ENCODE measurements at places on chromosomes 3 and 15. TPM values are rescaled to one million over a fixed set of nuclear protein-coding genes. Genes with fewer than 3 reads are reported as not detected.

DNA sequence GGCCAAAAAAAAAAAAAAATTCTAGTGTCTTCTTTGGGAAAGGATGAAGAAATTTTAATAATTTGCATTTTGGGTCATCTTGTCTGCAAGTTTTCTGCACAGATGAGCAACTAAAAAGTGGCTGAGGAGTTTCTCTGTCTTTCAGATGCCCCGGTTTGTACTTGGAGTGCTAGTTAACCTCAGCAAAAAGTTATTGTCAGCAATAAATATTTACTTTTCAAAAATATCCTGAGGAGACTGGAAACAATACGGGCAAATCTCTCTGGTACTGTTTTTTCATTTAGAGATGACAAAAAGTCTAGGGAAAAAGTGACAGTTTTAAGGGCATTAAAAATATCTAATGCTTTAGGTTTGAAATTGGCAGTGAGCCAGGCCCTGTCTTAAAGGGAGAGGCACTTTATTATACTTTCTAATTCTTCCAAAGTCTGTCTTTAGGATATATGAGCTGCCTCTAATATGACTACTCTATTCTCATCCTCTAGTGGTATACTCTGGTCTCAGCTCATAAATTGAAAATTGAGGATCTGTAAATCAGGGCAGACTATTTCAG, 436.0 kb upstream of the NR2F2 start:
- no peaks in the 10 kb centered on the region for H3K36me3 ChIP-seq
- no peak overlapping the region for H3K4me3 ChIP-seq
- no peaks in the 10 kb centered on the region for H3K4me1 ChIP-seq
- DNase-seq = no peak

The P2RY13 gene
- total RNA-seq = not detected

DNA sequence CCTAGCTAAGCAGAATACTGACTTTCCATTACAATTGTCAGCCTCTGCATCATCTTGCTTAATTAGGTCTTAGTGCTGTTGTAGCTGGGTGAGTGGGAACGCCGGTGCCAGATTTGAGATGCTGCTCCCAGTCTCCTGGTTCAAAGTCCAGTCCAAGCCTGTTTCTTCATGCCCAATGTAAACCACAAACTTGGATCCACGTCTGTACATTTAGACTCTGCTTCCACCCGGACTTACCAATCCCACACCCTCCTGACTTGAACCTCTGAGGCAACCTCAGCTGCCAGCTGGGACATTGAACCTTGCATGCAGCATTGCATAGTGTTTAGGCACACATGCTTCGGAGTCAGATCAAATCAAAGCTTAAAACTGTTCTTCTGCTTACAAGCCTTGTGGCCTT, 43.0 kb downstream of the BCL2L10 start:
- DNase-seq = no peak
- H3K4me1 ChIP-seq = peaks cover 6% of the 10 kb centered on the region
- no peaks in the 10 kb centered on the region for H3K36me3 ChIP-seq
- no peak overlapping the region for H3K4me3 ChIP-seq
- H3K27me3 ChIP-seq = no peaks in the 10 kb centered on the region

DNA sequence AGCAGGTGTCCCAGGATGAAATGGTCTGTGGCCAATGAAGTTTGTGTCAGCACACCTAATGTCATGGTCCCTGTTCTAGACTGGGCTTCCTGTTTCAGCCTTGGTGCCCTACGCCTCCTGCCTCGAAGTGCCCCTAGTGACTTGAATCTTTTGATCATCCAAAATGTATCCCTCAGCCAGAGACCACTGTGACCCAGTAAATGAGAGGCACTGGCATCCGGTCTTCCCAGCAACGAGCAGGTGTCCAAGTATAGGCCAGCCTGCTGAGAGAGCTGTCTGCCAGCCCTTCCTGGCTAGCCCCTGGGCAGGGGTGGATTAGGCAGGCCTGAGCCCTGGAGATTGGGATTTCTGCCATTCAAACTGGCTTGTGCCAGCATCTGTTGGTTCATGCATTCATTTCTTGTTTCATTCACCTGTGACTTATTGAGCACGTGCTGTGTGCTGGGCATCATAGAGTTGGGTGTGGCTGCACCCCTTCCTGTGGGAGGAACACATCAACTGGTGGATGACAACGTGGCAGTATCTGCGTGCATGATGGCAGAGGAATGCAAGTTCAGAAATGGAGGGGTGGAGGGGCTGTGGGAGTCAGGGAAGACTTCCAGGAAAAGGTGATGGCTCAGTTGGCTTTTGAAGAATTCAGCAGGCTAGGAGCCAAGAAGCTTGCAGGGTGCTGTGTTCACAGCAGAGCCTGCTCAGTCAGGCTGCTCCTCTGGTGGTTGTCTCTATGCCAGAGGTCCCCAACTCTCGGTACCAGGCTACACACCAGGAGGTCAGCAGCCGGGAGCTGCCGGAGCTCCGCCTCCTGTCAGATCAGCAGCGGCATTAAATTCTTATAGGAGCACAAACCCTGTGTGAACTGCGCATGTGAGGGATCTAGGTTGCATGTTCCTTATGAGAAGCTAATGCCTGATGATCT, 21.6 kb downstream of the ESYT3 start:
- no peak overlapping the region for H3K4me3 ChIP-seq
- DNase-seq = no peak
- H3K27ac ChIP-seq = no peak overlapping the region
- no peaks in the 10 kb centered on the region for H3K27me3 ChIP-seq
- H3K36me3 ChIP-seq = no peaks in the 10 kb centered on the region

The FAM240A gene
- total RNA-seq = not detected

The LRRC31 gene
- not detected for total RNA-seq

GRCh38 chr3:195800240-195800639, 11.5 kb downstream of the MUC4 start:
- H3K27ac ChIP-seq = no peak overlapping the region
- H3K36me3 ChIP-seq = no peaks in the 10 kb centered on the region
- no peak overlapping the region for H3K4me3 ChIP-seq
- DNase-seq = no peak

The APOD gene
- total RNA-seq = not detected

The HHATL gene
- total RNA-seq = not detected

GRCh38 chr3:73379465-73379864, 245.3 kb downstream of the PDZRN3 start:
- H3K4me3 ChIP-seq = no peak overlapping the region
- DNase-seq = no peak
- no peaks in the 10 kb centered on the region for H3K27me3 ChIP-seq
- no peaks in the 10 kb centered on the region for H3K36me3 ChIP-seq

DNA sequence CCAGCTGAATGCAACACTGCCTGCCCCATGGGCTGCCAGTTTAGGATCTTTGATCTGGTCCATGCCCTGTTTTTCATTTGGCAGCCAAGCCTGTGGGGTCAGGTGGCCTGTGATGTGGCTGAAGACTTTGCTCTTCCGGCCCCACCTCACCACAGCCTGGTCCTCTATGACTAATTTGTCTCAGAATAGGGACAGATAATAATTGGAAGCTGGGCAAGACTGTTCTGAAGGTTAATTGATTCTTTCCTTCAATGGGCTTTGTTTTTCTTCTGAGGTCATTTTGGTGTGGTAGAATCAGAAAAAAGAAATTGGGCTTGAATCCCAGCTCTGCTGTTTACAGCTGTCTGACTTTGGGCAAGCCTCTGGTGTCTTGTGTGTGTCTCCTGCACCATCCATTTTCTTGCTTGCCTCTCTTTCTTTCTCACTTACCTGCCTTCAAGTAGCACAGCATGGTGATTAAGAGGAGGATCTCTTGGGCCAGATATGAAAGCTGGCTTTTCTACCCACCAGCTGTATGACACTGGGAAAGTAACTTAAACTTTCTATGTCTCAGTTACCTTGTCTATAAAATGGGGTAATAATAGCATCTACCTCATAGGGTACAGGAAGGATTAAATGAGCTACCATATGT, 24.2 kb downstream of the ABHD2 start:
- peaks cover 8% of the 10 kb centered on the region for H3K4me1 ChIP-seq
- H3K4me3 ChIP-seq = no peak overlapping the region
- peak; percentile 38 for DNase-seq
- peak overlapping the region; percentile 23 for H3K27ac ChIP-seq
- H3K36me3 ChIP-seq = 0 out of 2 replicates have a peak, but pooled peaks cover 5% of the 10 kb centered on the region

DNA sequence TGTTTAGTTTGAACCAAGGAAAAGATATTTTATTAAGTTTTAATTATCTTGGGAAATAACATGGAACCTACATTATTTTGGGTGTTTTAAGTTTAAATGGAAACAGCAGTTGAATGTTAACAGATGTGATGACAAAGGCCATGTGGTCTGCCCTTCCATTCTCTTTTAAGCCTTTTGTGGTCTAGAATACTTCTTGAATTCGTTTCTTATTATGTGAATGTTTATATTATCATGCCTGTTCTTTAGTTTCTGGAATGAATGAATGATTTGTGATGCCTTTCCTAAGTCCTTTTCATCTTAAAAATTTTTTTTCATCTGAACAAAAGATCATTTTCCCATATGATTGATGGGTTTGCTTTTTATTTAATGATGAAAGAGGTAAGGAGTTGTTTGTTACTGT, 44.6 kb downstream of the SNRK start:
- no peak overlapping the region for H3K27ac ChIP-seq
- H3K36me3 ChIP-seq = no peaks in the 10 kb centered on the region
- H3K4me1 ChIP-seq = no peaks in the 10 kb centered on the region
- H3K4me3 ChIP-seq = no peak overlapping the region
- DNase-seq = no peak
- H3K27me3 ChIP-seq = no peaks in the 10 kb centered on the region

GRCh38 chr3:156819842-156820691, 6.1 kb upstream of the LEKR1 start:
- peaks cover 27% of the 10 kb centered on the region for H3K4me1 ChIP-seq
- H3K4me3 ChIP-seq = no peak overlapping the region
- no peaks in the 10 kb centered on the region for H3K36me3 ChIP-seq

- DNase-seq = no peak
- H3K36me3 ChIP-seq = peaks cover 7% of the 10 kb centered on the region
- H3K27ac ChIP-seq = no peak overlapping the region
These were observed 547 bp upstream of the KNSTRN start for GRCh38 chr15:40381818-40382529.

GRCh38 chr3:140268610-140269009, 333.6 kb downstream of the CLSTN2 start:
- no peaks in the 10 kb centered on the region for H3K36me3 ChIP-seq
- no peak overlapping the region for H3K4me3 ChIP-seq
- no peaks in the 10 kb centered on the region for H3K27me3 ChIP-seq
- no peaks in the 10 kb centered on the region for H3K4me1 ChIP-seq
- H3K27ac ChIP-seq = no peak overlapping the region

The LDHAL6B gene
- not detected for total RNA-seq

The SNX1 gene
- total RNA-seq = 107 TPM

The DGKG gene
- 4.7 TPM for total RNA-seq

- H3K4me1 ChIP-seq = peaks cover 15% of the 10 kb centered on the region
- 0 out of 2 replicates have a peak, but pooled peaks cover 2% of the 10 kb centered on the region for H3K36me3 ChIP-seq
- H3K27me3 ChIP-seq = no peaks in the 10 kb centered on the region
- no peak overlapping the region for H3K27ac ChIP-seq
- no peak for DNase-seq
- no peak overlapping the region for H3K4me3 ChIP-seq
These were observed 57.2 kb downstream of the CRTC3 start for GRCh38 chr15:90586948-90587347.

The THRB gene
- total RNA-seq = not detected

The TERC gene
- 13.7 TPM for total RNA-seq

DNA sequence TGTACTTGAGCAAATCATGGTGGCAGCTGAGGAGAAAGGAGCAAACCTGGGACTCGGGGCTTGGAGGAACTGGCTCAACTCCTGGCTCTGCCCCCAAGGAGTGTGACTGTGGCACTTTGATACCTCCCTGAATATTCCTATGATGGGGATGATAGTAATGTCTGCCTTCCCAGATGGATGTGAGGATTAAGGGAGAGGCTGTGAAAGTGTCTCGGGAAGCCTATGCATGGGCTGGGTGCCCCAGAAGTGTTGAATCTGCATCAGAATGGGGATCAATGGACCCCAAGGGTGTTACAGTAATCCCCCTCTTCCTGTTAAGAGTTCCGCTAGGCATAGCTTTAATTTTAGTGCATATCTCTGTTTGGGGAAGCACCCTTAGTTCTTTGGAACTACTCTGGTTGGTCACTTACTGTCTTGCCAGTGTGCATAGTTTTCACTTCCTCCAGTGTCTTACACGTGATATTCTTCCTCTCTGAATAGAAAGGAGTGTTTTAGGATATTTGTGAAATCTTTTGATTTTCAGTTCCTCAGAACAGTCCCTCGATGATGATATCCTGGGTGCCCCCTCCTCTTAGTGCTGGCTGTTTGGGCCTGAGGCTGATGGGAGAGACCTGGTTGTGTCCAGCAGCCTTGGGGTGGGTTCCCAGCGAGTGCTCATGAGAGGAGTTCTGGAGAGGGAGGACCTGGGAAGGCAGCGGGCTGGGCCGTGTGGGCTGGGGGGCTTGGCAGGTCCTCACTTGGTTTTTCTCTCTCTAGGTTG, 97.5 kb downstream of the CHDH start:
- H3K27me3 ChIP-seq = no peaks in the 10 kb centered on the region
- H3K4me3 ChIP-seq = peak overlapping the region; percentile 44
- peak overlapping the region; percentile 92 for H3K27ac ChIP-seq
- H3K36me3 ChIP-seq = no peaks in the 10 kb centered on the region
- DNase-seq = peak; percentile 79
- peaks cover 55% of the 10 kb centered on the region for H3K4me1 ChIP-seq

DNA sequence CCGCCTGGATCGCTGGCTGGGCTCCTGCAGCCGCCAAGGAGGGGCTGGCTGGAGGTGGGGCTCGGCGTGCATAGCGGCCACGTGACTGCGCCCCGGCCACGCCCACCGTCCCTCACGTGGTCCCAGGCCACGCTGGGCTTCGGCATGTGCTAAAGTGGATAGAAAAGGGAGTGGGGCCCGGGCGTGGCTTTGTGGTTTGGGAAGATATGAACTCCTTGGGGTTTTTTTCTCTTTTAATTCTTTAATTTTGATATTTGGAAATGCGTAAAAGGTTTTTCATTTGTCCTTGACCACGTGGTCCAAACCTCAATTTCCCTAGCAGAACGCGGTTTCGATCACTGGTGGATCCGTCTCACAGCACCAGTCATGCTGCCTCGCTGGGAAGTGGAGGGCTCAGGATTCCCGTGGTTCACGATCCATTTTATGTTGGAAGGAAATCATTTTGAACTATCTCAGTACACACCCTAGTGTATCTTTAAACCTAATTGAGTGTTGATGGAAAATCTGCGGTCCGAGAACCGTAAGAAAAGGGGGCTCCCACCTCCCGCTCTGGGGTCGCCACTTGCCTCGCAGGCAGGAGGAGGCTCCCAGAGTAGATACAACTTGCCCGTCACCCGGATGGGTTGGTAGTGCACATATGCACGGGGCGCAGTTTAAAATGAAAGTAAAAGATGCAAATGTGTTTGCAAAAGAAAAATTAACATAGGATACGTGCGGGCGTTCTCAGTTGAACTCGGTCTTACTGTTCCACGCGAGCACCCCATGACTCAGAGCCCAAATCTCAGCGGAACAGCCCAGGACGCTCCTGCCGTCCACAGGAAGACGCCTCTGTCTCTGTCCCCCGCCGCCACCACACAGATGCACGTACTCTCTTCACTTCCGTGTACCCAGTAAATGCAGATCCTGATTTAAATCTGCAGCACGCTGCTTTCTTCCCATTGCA, 141.9 kb downstream of the PGPEP1L start:
- no peaks in the 10 kb centered on the region for H3K27me3 ChIP-seq
- H3K27ac ChIP-seq = no peak overlapping the region
- no peaks in the 10 kb centered on the region for H3K36me3 ChIP-seq

The RUVBL1 gene
- total RNA-seq = 78.8 TPM

The CCR2 gene
- 2.5 TPM for total RNA-seq

- H3K36me3 ChIP-seq = no peaks in the 10 kb centered on the region
- H3K4me1 ChIP-seq = no peaks in the 10 kb centered on the region
- no peaks in the 10 kb centered on the region for H3K27me3 ChIP-seq
- H3K4me3 ChIP-seq = no peak overlapping the region
These were observed 48.3 kb upstream of the IQSEC1 start for GRCh38 chr3:13121553-13122001.

- H3K36me3 ChIP-seq = peaks cover 3% of the 10 kb centered on the region
- no peaks in the 10 kb centered on the region for H3K27me3 ChIP-seq
- no peak overlapping the region for H3K27ac ChIP-seq
- no peaks in the 10 kb centered on the region for H3K4me1 ChIP-seq
These were observed 22.4 kb downstream of the SLMAP start for GRCh38 chr3:57778494-57778893.
